Fibroblast of skin of left biceps (primary cell): ENCODE measurements at places on chromosomes 7 and 10.

- DNase-seq = no peak
These were observed 14.5 kb downstream of the NUP42 start for GRCh38 chr7:23196306-23196705.

GRCh38 chr10:70162892-70163201 lies 7.5 kb downstream of the SAR1A start:
- DNase-seq = no peak

GRCh38 chr10:23517155-23517554 lies 78.3 kb downstream of the OTUD1 start:
- DNase-seq = no peak

DNA sequence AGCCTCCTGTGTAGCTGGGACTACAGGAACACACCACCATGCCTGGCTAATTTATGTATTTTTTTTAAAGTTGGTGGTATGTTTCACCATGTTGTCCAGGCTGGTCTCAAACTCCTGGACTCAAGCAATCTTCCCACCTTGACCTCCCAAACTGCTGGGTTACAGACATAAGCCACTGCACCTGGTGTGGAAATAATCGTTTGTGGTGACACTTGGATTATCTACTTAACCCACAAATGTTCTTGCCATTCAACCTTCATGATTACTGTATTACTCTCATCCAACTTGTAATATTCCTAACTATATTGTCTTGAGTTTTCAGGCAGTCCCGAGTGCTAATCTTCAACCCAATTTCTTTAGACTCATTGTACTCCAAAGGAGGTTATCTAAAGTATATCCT lies 9.6 kb upstream of the SRGN start:
- no peak for DNase-seq

DNA sequence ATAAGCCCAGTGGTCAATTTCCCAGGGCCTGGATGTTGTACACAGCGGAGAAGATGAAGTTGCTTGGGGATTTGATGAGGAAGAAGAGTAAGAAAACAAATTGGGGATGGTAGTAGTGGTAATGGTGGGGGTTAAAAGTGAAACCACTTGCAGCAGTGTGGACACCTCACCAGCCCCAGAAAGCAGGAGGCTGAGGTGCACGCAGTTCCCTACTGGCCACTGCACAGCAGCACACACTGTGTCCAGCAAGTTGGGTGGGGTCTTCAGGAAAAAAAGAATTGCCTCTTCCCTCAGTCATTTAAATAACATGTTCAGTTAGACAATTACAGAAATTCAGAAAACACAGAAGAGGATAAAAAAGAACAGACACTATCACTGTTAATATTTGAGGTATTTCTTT lies 96.6 kb downstream of the TAX1BP1 start:
- no peak for DNase-seq
